Psoas muscle (tissue), 8 donors: ENCODE measurements at places on chromosomes 12 and 14. TPM values are rescaled to one million over a fixed set of nuclear protein-coding genes. Genes with fewer than 3 reads are reported as not detected.

Gene SPATA7
- 2.1 TPM for polyA plus RNA-seq

DNA sequence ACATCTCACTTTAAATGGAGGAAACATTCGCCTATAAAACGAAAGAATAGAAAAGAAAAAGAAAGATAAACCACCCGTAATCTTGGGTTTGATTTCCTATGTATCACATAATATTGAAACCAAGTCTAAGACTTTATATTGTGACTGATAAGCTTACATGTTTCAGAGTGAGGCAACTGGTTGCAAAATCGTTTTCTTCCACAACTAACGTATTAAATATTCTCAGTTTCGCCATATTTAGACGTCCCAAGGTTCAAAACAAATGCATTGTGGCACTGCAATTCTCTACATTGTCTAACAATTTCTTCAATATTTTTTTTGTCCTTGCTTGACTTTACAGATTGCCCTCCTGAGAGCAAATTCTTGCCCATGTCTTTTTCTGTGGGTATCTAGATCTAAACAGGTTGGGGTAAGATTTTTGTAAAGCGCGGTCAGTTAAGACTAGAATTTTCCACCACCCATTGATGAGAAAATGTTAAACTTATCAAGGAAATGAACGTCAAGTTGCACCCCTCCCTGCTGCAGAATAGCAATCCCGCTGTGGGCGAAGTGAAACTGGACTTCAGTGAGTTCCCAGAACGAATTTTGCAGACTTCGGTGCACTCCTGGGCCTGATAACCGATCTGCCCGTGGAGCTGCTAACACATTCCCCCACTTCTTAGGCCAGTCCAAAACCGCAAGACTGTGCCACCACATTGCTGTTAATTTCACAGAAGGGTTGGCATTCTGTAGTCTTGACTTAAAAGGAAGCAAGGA lies 2.7 kb downstream of the TBX3 start:
- H3K4me3 ChIP-seq, result peak overlapping the region; percentile 78
- peaks cover 9% of the 10 kb centered on the region for H3K4me1 ChIP-seq
- no peak for DNase-seq
- no peaks in the 10 kb centered on the region for H3K27me3 ChIP-seq
- H3K36me3 ChIP-seq, result peaks cover 3% of the 10 kb centered on the region
- H3K27ac ChIP-seq, result peak overlapping the region; percentile 90

- H3K4me1 ChIP-seq, result peaks cover 36% of the 10 kb centered on the region
- H3K27ac ChIP-seq, result no peak overlapping the region
- DNase-seq, result peak; percentile 48
- no peaks in the 10 kb centered on the region for H3K27me3 ChIP-seq
- no peak overlapping the region for H3K4me3 ChIP-seq
These were observed 32.7 kb upstream of the LRTM2 start for GRCh38 chr12:1787714-1788113.

Gene PRIMA1
- 0.22 TPM for polyA plus RNA-seq

DNA sequence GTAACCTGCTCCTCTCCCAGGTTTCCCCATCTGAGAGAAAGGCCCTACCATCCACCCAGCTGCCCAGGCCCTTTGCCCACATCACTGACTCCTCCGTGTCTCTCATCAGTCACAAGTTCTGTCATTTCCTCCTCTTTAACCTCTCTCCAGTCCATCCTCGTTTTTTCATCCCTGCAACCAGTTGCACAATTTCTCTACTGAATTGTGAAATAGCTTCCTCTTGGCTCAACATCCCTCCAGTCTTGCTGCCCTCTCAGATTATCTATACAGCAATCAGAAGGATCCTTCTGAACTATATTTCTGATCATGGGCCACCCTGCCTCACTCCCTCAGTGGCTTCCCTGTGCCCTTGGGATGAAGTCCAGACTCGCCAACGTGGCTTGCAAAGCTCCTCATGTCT lies 6.8 kb downstream of the FAM161B start:
- no peaks in the 10 kb centered on the region for H3K27me3 ChIP-seq
- H3K4me1 ChIP-seq, result no peaks in the 10 kb centered on the region
- no peak overlapping the region for H3K27ac ChIP-seq
- no peak for DNase-seq
- H3K36me3 ChIP-seq, result peaks cover 77% of the 10 kb centered on the region

Gene STXBP6
- polyA plus RNA-seq, result 2.1 TPM

- peaks cover 41% of the 10 kb centered on the region for H3K4me1 ChIP-seq
- no peaks in the 10 kb centered on the region for H3K27me3 ChIP-seq
- peak overlapping the region; percentile 94 for H3K27ac ChIP-seq
- peak overlapping the region; percentile 94 for H3K4me3 ChIP-seq
These were observed 1.4 kb downstream of the EEA1 start for GRCh38 chr12:92927436-92928281.

GRCh38 chr12:121465921-121466793 lies 66.2 kb downstream of the RNF34 start:
- no peaks in the 10 kb centered on the region for H3K27me3 ChIP-seq
- DNase-seq, result peak; percentile 35
- peak overlapping the region; percentile 76 for H3K4me3 ChIP-seq
- H3K36me3 ChIP-seq, result no peaks in the 10 kb centered on the region
- H3K4me1 ChIP-seq, result peaks cover 11% of the 10 kb centered on the region

Gene INHBC
- not detected for polyA plus RNA-seq

DNA sequence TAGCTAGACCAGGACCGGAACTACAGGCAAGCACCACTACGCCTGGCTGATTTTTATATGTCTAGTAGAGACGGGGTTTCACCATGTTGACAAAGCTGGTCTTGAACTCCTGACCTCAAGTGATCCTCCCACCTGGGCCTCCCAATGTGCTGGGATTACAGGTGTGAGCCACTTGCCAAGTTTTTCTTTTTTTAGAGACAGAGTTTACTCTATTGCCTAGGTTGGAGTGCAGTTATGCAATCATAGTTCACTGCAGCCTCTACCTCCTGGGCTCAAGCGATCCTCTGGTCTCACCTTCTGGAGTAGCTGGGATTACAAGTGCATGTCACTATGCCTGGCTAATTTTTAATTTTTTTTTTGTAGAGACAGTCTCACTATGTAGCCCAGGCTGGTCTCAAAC lies 201.5 kb upstream of the TBX3 start:
- H3K36me3 ChIP-seq, result no peaks in the 10 kb centered on the region
- no peaks in the 10 kb centered on the region for H3K4me1 ChIP-seq
- no peak overlapping the region for H3K27ac ChIP-seq
- H3K4me3 ChIP-seq, result no peak overlapping the region

Gene NAV3
- polyA plus RNA-seq, result 1.2 TPM

DNA sequence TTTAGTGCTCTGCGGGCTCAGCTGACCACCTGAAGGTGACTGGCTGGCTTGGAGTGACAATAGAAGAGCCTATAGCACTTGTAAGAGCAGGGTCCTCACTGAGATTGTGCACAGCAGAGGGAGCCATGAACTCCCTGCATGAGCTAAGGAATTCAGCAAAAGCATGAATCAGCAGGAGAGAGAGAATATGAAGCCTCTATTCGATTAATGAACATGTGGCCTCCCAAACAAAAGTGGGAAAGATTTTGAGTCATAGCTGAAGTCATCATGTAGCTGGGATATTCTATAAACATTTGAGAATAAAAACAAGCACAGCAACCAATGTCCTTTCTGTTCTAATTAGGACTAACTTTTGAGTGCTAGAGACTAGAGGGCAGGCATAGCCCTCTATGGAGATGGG lies 626.6 kb downstream of the DIO2 start:
- H3K36me3 ChIP-seq, result no peaks in the 10 kb centered on the region
- H3K27ac ChIP-seq, result no peak overlapping the region
- no peak overlapping the region for H3K4me3 ChIP-seq
- DNase-seq, result no peak
- no peaks in the 10 kb centered on the region for H3K4me1 ChIP-seq
- H3K27me3 ChIP-seq, result no peaks in the 10 kb centered on the region

Gene GLT8D2
- polyA plus RNA-seq, result 1.3 TPM

Gene ELK3
- polyA plus RNA-seq, result 4.8 TPM

Gene CTSG
- polyA plus RNA-seq, result 1.1 TPM

DNA sequence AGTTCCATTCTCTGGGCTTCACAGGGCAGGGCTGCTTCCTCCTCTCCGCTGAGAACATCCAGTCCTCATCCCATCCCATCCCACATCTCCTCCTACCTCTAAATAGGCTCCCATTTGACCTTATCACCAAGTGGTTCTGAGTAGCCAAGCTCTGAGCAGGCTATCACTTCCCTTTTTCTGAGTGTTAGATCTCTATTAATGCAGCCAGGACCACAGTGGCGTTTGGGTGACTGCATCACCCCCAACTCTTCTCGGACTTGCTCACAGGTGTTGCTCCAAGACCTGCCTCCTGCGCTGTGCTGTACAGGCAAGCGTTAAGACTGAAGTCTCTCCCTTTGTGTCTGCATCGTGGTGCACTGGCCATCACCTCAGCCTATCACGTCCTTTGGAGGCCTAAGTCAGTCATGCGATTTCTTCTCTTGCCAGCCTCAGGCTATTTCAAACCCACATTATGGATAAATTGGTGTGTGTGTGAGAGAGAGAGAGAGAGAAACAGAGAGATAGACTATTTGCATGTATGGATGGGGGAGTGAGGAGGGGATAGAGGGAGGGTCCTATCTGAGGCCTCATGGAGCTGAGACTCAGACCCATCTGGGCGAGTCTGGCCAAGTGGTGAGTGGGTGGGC lies 12.4 kb upstream of the HHIPL1 start:
- H3K27me3 ChIP-seq, result no peaks in the 10 kb centered on the region
- DNase-seq, result no peak
- no peaks in the 10 kb centered on the region for H3K36me3 ChIP-seq
- no peaks in the 10 kb centered on the region for H3K4me1 ChIP-seq
- no peak overlapping the region for H3K27ac ChIP-seq

GRCh38 chr12:105523164-105524057 lies 192.9 kb downstream of the C12orf75 start:
- peak overlapping the region; percentile 24 for H3K4me3 ChIP-seq
- H3K27me3 ChIP-seq, result no peaks in the 10 kb centered on the region
- no peaks in the 10 kb centered on the region for H3K36me3 ChIP-seq
- DNase-seq, result peak; percentile 86

Gene RTL1
- 0.01 TPM for polyA plus RNA-seq

DNA sequence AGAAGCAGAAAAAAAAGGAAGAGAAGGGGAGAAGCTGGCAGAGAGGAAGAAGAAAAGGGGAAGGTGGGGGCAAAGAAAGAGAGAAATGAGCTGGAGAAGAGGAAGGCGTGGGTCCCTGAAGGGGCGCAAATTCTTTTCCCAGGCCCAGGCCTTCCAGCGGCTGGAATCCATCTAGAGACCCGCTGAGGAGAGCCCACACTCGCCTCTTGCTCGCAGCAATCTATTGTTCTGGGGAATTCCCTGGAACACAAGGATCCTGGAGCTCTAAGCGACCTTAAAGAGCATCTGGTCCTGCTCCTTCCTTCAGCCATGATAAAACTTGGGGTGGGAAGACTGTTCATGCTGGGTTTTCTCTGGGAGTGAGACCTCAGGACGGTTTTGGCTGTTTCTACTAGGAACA lies 41.2 kb upstream of the FKBP4 start:
- no peaks in the 10 kb centered on the region for H3K4me1 ChIP-seq
- no peak overlapping the region for H3K4me3 ChIP-seq
- H3K36me3 ChIP-seq, result no peaks in the 10 kb centered on the region
- no peak for DNase-seq

DNA sequence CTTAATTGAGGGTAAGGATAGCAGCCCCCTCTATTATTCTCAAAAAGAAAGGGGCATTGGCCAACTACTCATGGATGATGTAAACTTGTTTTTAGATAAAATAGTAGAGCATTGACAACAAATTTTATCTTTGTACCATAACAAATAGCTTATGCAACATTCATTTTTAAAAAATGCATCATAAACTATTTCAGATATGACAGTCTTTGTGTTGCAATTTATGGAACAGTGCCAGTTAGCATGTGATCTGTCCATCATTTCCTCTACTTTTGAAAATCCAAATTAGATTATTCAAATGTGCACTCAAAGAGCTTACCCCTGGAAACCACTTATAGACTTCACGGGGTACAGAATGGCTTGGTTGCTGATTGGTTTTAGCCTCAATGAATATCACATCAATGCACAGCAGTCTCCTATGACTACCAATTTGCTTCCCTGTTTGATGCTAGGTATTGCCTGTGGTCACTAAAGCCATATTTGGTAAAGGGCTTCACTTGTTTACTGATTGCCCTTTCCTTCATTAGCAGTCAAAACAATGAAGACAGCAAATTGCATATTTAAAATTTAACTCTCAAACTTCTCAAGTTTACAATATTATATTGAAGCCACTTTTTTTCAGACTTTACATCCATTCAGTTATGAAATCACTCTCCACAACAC lies 274.9 kb upstream of the MGAT4C start:
- H3K36me3 ChIP-seq, result no peaks in the 10 kb centered on the region
- H3K4me1 ChIP-seq, result no peaks in the 10 kb centered on the region
- H3K27ac ChIP-seq, result no peak overlapping the region
- no peak overlapping the region for H3K4me3 ChIP-seq
- DNase-seq, result no peak
- no peaks in the 10 kb centered on the region for H3K27me3 ChIP-seq

- no peaks in the 10 kb centered on the region for H3K4me1 ChIP-seq
- H3K36me3 ChIP-seq, result no peaks in the 10 kb centered on the region
- H3K27ac ChIP-seq, result no peak overlapping the region
- H3K27me3 ChIP-seq, result no peaks in the 10 kb centered on the region
- H3K4me3 ChIP-seq, result no peak overlapping the region
These were observed 196.9 kb upstream of the NOVA1 start for GRCh38 chr14:26794731-26795130.

Gene DYNC1H1
- polyA plus RNA-seq, result 228 TPM

Gene PIANP
- 0.21 TPM for polyA plus RNA-seq

DNA sequence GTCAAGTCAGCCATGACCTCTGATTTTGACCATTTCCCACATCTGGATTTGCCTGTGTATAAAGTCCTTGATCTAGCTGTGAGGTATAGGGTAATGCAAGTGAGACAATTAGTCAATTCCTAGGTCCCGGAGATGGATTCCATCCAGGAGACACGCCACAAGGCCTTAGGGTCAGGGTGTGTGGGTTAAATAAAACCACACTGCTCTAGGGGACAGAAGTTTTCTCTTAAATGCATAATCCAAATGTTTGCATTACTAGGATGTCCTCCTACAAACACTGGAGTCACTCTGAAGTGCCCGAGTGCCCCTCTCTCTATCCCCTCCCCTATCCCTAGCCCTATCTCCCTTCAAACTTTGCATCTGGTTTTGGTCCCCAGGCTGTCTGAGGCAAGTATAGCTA lies 26.8 kb downstream of the LRIG3 start:
- H3K27me3 ChIP-seq, result no peaks in the 10 kb centered on the region
- peaks cover 6% of the 10 kb centered on the region for H3K4me1 ChIP-seq
- H3K4me3 ChIP-seq, result no peak overlapping the region
- H3K27ac ChIP-seq, result no peak overlapping the region
- no peak for DNase-seq
